ENCODE measurements at places on chromosomes 11 and 22. TPM values are rescaled to one million over a fixed set of nuclear protein-coding genes. Genes with fewer than 3 reads are reported as not detected.

Gene FREY1
- total RNA-seq = 1.6 TPM

DNA sequence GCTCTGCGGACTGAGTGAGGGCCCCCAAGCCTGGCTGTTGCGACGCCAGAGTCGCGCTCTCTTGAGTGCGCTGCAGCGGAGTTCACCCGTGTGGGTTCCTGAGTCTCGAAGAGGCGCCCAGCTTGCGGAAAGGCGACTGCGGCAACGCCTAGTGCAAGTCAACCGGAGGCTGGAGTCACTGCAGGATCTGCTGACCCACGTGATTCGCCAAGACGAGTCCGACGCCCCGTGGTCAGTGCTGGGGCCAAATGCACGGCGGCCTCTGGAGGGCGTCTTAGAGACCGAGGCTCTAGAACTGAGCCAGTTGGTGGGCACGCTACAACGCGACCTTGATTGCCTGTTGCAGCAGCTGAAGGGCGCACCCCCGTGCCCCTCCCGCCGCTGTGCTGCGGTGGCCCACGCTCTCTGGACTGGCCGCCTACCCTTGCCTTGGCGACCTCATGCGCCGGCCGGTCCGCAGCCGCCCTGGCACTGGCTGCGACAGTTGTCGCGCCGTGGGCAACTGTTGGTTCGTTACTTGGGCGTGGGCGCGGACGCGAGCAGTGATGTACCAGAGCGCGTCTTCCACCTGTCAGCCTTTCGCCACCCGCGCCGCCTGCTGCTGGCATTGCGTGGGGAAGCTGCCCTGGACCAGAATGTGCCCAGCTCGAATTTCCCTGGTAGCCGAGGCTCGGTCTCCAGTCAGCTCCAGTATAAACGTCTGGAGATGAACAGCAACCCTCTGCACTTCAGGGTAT, 32.6 kb downstream of the RRP8 start:
- DNase-seq = no peak

GRCh38 chr11:35847473-35847872, 96.4 kb upstream of the LDLRAD3 start:
- DNase-seq = no peak

GRCh38 chr22:50044485-50045118, 13.5 kb downstream of the TTLL8 start:
- no peak for DNase-seq

- DNase-seq = no peak
Measured at GRCh38 chr11:76203131-76203925, 3.0 kb downstream of the WNT11 start.

GRCh38 chr11:72828692-72829101, 14.5 kb downstream of the ATG16L2 start:
- no peak for DNase-seq

DNA sequence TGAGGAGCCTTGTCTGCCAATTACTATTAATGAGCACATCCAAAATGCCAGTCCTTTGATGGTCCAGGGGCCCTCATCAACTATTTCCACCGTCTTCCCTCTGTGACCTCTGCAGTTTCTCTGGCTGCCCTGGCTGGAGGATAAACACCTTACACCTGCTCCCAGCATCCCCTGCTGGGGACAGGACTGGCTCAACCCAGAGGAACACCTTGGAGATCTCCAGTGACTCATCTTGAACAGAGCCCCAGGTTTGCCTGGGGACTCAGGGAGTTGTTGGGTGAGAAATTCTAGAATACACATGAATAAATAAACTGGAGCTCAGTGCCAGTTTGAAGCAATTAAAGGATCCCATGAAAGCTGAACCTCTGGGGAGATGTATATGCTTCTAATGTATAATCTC, 24.0 kb upstream of the ELF5 start:
- DNase-seq = no peak
